ENCODE measurements at places on chromosomes 7 and 10.

DNA sequence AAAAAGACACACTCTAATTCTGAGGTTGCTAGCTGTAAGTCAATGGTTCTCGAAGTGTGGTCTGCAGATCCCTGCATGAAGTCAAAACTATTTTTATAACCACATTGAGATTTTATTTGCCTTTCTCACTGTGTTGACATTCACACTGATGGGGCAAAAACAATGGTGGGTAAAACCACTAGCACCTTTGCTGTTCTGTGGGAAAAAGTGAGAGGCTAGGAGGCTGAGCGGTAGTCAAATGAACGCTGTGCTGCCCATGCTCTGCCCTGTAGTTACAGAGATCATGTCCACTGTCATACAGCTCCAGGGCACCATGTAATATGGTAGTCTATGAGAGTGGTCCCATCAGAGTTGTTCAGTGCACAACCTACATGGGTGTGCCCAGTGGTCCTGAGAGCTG, 21.6 kb upstream of the PDCD4 start:
- no peak for DNase-seq

GRCh38 chr10:1100691-1101368, 44.6 kb downstream of the WDR37 start:
- DNase-seq = no peak

GRCh38 chr10:110348336-110348735, 43.6 kb upstream of the SMNDC1 start:
- DNase-seq = no peak

DNA sequence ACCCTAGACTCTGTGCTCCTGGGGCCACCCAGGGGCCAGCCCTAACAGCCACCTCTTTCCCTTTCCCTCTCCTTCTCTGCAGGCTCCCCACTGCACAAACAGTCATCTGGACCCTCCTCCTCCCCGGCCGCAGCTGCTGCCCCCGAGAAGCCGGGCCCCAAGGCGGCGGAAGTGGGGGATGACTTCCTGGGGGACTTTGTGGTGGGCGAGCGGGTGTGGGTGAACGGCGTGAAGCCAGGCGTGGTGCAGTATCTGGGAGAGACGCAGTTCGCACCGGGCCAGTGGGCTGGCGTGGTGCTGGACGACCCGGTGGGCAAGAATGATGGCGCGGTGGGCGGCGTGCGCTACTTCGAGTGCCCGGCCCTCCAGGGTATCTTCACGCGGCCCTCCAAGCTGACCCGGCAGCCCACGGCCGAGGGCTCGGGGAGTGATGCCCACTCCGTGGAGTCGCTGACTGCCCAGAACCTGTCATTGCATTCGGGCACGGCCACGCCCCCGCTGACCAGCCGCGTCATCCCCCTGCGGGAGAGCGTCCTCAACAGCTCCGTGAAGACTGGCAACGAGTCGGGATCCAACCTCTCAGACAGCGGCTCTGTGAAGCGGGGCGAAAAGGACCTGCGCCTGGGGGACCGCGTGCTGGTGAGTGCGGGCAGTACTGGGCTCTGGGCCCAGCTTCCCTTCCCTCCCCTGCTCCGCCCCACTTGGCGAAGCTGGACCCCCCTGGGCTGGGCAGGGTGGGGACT, 49.3 kb downstream of the CLIP2 start:
- DNase-seq = no peak

- DNase-seq = no peak
These were observed 1.3 kb downstream of the CUL1 start for GRCh38 chr7:148699782-148700629.

- DNase-seq = no peak
These were observed 25.2 kb downstream of the CNPY1 start for GRCh38 chr7:155521007-155521742.

- DNase-seq = no peak
These were observed 10.3 kb upstream of the LRRN3 start for GRCh38 chr7:111080495-111081105.

DNA sequence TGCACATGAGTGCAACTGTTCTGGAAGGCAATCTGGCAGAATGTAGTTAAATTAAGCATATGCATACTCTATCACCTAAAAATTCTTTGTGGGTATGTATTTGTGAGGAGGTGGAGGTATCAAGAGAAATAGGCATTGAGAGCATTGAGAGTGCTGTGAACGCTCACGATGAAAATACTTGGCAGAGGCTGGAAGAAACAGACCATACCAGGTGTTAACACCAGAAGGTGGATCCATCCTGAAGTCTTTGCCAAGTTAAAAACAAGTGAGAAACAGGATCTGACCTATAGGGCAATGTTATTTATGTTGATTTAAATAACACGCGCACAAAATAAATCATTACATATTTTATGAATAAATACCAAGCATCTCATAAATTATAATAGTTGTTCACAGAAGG, 311.6 kb downstream of the PCLO start:
- no peak for DNase-seq

GRCh38 chr10:36802490-36803153, 322.8 kb upstream of the ANKRD30A start:
- DNase-seq = no peak

DNA sequence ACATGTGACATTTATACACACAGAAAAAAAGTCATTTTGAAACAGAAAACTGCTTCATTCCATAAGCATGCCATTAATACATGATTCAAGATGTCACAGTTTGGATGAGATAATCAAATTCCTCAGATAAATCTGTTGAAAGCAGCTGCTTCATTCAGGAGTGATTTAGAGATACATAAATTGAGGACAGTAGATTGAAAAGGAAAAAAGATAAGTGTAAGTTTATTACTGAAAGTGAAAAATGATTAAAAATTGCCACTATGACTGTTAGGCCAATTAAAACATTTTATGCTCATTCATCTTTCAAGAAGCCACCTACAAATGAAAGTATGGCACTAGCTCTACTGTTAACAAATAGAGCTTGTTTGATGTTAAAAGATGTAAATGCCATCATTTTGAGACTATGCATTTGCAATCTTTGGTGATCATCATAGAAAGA, 136.9 kb upstream of the CDK6 start:
- no peak for DNase-seq

DNA sequence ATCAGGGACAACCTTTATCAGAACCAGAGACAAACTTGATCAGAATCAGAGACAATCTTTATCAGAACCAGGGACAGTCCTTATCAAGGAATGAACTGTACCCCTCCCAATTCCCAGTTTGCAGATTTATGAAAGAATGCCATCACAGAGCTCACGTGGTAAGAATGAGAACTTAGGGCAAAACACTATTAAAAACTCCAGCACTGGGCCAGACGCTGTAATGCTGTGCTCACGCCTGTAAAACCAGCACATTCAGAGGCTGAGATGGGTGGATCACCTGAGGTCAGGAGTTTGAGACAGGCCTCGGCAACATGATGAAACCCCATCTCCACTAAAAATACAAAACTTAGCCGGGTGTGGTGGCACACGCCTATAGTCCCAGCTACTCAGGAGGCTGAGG, 85.1 kb upstream of the TNRC18 start:
- no peak for DNase-seq

- no peak for DNase-seq
These were observed 102.4 kb downstream of the CFTR start for GRCh38 chr7:117582219-117582704.

DNA sequence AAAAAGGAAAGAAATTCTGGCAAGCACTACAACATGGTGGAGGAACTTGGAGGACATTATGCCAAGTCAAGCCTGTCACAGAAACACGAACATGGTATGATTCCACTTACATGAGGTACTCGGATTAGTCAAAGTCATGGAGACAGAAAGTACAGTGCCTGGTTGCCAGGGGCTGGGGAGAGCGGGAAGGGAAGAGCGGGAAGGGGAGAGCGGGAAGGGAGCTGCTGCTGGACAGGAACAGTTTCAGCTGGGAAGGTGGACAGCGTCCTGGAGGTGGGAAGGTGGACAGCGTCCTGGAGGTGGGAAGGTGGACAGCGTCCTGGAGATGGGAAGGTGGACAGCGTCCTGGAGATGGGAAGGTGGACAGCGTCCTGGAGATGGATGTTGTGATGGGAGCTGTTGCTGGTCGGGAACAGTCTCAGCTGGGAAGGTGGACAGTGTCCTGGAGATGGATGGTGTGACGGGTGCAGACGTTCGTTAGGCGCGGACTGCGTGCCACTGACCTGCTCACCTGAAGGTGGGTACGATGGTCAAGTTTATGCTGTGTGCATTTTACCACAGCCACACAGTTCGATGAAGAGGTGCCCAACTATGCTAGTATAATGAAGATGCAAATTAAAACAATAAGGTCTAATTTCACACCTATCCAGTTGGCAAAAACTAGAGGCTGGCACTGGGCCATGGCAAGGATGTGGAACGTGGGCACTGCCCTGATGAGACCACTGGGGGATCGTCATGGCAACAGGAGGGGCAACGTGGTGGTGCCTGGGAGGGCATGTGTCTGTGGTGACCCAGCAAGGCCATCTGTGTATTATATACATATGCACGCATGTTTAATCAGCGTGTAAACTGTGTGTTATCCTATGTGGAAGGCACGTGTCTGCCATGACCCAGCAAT, 103.8 kb downstream of the NKX6-2 start:
- no peak for DNase-seq

GRCh38 chr10:43137717-43138020, 576 bp upstream of the CSGALNACT2 start:
- no peak for DNase-seq

- no peak for DNase-seq
These were observed 138.4 kb downstream of the PAXIP1 start for GRCh38 chr7:154864523-154864891.

GRCh38 chr10:124562425-124563060, 100.9 kb downstream of the LHPP start:
- DNase-seq = no peak

GRCh38 chr10:132149917-132150316, 36.8 kb upstream of the DPYSL4 start:
- DNase-seq = no peak

DNA sequence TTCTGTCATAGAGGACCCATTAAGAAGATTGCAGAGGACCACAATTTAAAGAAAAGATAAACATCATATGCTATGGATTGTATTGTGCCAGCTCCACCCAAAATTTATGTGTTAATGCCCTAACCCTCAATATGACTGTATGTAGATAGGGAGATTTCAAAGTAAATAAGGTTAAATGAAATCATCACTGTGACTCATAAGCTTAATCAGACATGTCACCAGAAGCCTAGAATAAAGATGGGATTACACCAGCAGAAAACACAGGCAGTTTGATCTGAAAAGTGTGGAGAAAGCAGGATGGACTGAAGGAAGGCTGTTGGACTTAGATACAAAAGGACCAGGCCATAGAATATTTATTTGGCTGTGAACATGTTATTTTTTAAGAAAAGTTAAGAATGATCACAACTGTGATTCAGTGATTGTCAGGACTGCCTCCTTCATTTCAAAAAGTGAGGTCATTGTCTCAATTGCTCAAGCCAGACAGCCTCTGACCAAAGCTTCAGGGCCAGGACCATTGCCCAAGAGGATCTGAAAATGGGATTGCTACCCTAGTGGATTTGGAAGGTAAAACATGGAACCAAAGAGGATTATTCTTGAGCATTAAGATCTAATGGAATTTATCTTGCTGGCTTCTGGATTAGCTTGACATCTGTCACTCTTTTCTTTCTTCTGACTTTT, 270.8 kb upstream of the POM121L12 start:
- DNase-seq = no peak

GRCh38 chr10:36766415-36766810, 359.0 kb upstream of the ANKRD30A start:
- DNase-seq = no peak

DNA sequence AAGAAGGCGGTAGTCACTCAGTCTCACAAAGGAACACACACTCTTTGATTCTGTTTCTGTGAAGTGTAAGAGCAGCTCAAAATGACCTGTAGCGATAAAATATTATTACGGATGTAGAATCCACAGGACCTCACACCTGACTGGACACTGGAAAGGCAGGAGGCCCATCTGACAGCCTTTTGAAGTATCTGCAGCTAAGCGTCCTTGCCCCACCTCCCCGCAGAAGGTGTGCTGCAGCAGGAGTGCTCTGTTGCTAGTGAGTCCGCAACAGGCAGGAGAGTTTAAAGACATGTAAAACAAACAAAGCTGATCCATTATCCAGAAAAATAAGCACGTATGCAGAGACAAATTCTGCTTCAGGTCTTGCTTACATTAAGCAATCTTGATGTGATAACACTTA, 355.5 kb downstream of the GPR158 start:
- no peak for DNase-seq

DNA sequence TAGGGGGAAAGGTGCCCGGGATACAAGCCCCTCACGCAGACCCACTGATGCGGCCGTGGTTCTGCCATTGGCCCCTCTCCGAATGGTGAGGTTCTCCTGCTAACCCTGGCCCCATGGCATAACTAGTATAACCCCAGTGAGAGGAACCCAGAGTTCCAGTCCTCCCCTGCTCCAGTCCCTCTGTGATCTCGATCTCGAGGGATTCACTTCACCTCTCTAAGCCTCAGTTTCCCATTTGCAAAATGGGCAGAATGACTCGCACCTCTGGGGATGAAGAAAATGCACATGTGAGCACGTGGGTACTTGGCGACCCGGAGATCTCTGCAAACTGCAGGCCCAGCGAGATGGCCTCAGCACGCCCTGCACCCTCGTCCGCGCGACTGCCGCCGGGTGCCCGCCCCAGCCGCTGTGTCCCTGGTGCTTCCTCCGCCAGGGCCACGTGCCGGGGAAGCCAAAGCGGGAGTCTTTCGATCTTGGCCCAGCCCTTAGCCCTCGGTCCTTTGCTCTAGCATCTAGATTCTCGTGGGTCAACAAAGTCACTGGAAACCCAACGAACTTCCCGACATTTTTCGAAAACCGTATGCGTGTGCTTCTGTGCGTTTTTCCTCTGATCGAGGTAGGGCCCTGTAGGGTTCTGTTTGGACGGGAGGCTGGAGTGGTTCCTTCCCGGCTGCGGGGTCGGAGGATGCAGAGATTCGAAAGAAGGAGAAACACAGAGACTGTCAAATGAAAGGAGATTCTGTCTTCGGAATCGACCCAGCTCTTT, 169.8 kb downstream of the UBE2H start:
- no peak for DNase-seq

- DNase-seq = no peak
These were observed 34.1 kb downstream of the CHST3 start for GRCh38 chr10:71998119-71998839.

DNA sequence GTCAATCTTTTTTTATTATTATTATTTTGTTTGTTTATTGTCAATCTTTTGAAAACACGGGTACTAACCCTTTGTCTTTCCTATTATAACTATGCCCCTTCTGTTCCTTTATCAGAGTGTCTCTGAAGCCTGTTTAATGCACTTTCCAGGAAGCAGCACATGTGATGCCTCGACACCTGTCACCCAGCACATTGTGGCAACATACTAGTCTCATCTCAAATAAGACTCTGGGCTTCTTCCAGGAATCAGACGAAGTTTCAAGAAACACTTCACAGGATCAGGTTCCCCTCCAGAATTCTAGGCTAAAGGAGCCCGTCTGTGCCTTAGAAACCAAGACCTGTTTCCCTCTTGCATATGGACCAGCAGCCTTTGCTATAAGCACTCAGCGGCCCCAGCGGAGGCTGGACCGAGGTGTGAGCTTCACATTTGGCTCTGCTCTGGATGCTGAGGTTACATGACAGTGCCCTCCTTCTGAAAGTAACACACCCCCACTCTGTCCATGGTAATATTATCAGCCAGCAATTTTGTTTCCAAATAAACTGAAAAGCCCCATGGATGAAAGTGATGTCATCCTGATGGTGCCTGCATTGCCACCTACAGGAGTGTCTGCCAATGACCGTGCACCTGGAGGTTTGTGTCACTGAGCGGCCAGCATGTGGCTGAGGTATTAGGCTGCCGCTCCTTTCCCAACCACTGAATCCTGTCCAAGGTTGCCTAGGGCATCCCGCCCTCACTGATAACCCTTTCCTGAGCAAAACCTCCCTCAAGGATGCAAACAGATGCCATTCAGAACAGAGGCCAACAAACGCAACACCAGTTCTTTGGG, 38.1 kb downstream of the MKI67 start:
- no peak for DNase-seq

All from stimulated activated CD8-positive, alpha-beta memory T cell treated with anti-CD3 and anti-CD28 coated beads, Interleukin-2, amount 100 ng/mL, for 1 hour (primary cell).